ENCODE measurements at places on chromosomes 2 and 18. TPM values are rescaled to one million over a fixed set of nuclear protein-coding genes. Genes with fewer than 3 reads are reported as not detected.

CAPN14 gene
- 2.0 TPM for total RNA-seq

COLEC11 gene
- total RNA-seq, result not detected

MIB1 gene
- total RNA-seq, result 56.2 TPM

- H3K27ac ChIP-seq, result no peak overlapping the region
- DNase-seq, result no peak
- no peaks in the 10 kb centered on the region for H3K36me3 ChIP-seq
- H3K4me3 ChIP-seq, result no peak overlapping the region
Measured at GRCh38 chr2:12317814-12318426, 398.8 kb upstream of the TRIB2 start.

DNA sequence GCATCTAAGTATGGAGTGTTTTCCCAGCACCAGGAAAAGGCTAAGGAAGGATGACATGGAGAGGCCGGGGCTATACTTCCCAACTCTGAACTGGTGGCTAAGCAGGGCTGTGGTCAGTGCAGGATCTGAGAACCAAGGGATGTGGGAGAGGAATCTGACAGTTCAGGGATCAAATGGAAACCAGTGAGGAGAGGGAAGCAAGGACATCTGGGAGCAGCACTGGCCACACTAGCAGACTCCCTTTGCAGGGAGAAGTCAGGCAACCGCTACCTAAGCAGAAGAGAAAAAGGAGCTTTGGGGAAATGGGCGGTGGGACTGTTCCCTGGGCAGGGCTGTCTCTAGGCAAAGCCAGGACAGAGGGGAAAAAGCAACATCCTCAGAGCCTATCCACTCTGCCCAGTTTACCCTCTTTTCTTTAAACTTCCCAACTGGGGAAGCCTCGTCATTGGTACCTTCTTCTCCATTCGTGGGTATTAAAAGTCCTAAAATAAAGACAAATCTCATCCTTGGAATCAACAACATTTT lies 105.8 kb upstream of the MEIS1 start:
- H3K27ac ChIP-seq, result no peak overlapping the region
- 0 out of 2 replicates have a peak, but pooled peaks cover 2% of the 10 kb centered on the region for H3K27me3 ChIP-seq
- no peak for DNase-seq
- H3K36me3 ChIP-seq, result no peaks in the 10 kb centered on the region
- H3K4me1 ChIP-seq, result no peaks in the 10 kb centered on the region
- H3K4me3 ChIP-seq, result no peak overlapping the region

Data from Karpas-422 (cell line).